ENCODE measurements at places on chromosomes 16 and 17. TPM values are rescaled to one million over a fixed set of nuclear protein-coding genes. Genes with fewer than 3 reads are reported as not detected.
A peak's percentile ranks its signal among the peaks of the same experiment; 100 is the strongest.

CCDC40 gene
- 1.7 TPM for total RNA-seq

SLC35G6 gene
- total RNA-seq, result not detected

DNA sequence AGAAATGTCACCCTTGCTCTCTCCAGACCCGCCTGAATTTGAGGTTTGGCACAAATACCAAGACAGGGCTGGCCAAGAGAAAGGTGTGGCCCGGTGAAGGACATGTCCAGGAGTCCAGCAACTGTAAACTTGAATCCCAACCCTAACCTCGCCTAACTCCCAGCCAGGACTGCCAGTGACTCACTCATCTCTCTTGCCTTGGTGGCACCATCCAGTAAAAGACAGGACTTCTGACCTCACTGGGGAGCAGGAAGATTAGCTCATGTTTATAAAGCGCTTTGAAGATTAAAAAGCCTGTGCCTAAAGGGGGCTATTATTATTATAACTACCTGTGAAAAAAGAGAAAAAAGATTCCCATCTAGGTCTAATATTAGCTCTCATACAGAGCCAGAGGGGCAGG is 335.3 kb downstream of the SOX9 start:
- DNase-seq, result peak; percentile 51

- peak; percentile 64 for DNase-seq
Observed at GRCh38 chr17:15092762-15093161, 172.4 kb downstream of the PMP22 start.

SALL1 gene
- not detected for total RNA-seq

- no peak for DNase-seq
Observed at GRCh38 chr17:31738488-31738887, 120.6 kb downstream of the COPRS start.

GRCh38 chr17:44820631-44821212 is 9.4 kb downstream of the GJC1 start:
- peak; percentile 87 for DNase-seq

GAST gene
- total RNA-seq, result 0.90 TPM

GRCh38 chr17:82012640-82013295 is 9.9 kb downstream of the CENPX start:
- no peak for DNase-seq

TBC1D3D gene
- total RNA-seq, result 0.13 TPM

HCRT gene
- not detected for total RNA-seq

DNA sequence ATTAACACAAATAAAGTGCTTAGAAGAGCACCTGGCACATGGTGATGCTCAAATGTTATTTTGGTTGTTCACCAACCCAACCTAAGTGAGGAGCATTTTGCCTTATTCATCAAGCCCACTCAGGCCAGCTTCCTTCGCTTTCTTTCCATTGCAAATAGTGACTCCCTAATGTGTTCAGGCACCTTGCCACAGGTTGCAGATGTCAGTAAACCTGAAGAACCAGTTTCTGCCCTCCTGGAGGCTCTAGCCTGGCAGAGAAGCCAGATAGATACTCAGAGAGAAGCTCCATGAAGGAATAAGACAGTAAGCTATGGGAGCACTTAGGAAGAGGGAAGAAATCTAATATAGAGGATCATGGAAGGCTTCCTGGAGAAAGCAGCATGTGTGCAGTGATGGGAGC is 23.9 kb downstream of the GPR139 start:
- no peak for DNase-seq

DNA sequence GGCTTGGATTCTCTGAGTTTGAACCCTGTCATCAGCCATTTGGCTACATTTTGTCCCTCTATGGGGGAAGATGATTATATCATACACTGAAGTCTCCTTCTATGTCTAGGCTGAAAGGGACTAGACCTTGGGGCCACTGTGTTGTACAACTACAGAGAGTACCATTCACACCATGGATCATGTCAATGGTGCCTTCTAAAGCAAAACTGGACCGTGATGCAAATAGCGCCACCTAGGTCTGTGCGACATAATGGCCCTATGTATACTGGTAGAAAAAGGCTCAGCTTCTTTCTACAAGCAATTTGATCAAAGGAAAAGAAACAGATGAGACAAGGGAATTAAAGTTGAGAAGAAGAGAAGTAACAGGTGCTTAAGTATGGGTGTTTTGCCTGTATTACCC is 100.7 kb downstream of the LYRM1 start:
- DNase-seq, result peak; percentile 30

PRR35 gene
- not detected for total RNA-seq

GRCh38 chr16:79728048-79728922 is 127.7 kb upstream of the MAF start:
- DNase-seq, result no peak

GRCh38 chr17:81513372-81513752 is 763 bp upstream of the ACTG1 start:
- DNase-seq, result peak; percentile 32

CD300A gene
- not detected for total RNA-seq

NLE1 gene
- total RNA-seq, result 10.2 TPM

DNA sequence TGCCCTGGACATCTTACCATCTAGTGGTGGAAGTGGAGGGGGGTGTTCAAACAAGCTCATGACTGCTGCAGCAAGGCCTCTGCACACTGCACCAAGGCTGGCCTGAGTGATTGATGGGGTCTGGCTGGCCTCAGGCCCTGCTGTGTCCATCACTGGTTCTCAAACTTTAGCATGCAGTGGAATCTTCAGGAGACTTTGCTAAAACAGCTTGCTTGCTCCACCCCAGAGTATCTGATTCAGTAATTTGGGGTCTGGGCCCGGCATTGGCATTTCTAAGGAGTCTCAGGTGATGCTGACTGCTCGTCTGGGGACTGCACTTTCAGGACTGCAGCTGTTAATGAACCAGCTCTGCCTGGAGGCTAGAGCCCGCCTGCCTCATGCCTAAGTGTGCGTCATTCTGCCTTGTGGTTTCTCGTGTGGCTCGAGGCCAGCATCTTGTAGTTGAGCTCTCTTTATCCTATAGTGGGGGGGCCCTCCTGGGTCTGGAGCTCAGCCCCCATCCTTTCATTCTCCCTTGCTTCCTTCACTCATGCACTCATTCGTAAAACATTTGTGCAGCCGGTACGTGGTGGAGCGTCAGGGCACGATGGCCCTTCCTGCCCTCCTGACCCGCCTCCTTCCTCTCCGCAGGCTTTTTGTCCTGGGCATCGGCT is 4.1 kb downstream of the MGAT5B start:
- DNase-seq, result peak; percentile 89

Measured in bronchial epithelial cell (primary cell).